ENCODE measurements at places on chromosomes 7 and 10.
A peak's percentile ranks its signal among the peaks of the same experiment; 100 is the strongest.

DNA sequence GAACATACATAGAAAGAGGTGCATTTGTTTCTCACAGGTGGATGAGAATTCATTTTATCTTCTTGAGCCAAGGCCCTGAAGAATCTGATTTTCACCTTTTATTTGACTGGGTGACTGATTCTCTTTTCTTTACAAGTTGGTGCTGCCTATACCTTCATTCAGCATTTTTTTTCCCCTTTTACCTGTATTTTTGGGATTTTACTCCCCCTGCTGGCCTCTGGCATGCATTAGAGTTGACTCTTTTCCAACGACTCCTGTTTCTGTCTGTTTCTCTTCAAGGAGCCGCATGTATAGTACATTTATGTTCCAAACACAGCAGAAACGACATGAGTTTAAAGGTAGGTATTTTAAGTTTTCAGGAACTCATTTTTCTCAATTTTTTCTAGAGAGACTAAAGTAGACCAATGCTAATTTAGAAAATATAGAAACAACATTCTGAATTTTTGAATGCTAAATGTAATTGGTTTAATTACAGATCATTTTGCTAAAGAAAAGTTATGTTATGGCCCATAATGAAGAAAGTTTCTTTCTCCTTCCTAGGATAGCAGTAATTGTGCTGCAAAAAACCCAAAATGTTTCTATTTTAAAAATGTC lies 149.8 kb upstream of the HDAC9 start:
- peak; percentile 43 for DNase-seq

DNA sequence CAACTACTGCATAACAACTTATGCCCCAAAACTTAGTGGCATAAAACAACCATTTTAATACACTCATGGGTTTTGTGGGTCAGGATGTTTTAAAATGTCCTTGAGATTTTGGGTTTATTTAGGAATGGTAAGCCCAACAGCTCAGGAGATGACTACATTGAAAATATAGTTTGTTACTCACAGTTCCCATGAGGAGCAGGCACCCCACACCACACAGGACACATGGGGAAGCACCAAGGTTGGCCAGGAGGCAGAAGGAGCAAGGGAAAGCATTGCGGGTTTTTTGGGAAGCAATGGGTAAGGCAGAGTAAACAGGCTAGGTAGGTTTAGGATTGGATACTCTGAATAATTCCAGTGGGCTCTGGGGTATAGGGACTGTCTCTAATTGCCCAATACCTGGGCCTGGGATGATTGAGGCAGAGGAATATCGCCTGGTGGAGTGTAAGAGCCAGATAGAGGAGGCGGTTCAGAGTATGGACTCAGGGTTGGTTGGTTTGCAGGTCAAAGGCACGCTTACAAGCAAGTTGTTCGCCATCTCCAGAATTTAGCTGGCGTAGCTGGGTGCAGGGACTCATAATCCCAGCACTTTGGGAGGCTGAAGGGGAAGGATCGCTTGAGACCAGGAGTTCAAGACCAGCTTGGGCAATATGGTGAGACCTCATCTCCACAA lies 10.0 kb upstream of the MARVELD1 start:
- no peak for DNase-seq

GRCh38 chr7:101201695-101202602 lies 1.1 kb upstream of the MOGAT3 start:
- DNase-seq = peak; percentile 60

- DNase-seq = no peak
Measured at GRCh38 chr10:24849051-24849450, 103.4 kb downstream of the PRTFDC1 start.

DNA sequence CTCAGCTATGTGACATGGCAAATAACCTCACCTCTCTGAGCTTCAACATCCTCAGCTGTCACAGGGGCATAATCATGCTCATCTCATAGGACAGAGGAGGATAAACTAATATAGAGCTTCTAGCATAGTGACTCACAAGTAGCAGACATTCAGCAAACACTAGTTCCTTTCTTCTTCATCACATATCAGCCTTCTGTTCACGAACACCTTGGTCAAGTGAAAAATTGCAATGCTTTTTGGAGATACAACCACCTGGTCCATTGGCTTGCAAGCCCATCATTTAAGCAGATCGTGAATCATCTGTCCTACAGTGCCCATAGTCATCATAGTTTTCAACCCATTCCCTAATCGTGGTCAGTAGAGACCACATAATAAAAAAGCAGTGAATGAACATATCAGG lies 277.9 kb upstream of the YAE1 start:
- no peak for DNase-seq

- DNase-seq = no peak
Measured at GRCh38 chr10:63192826-63193225, 59.7 kb downstream of the NRBF2 start.

DNA sequence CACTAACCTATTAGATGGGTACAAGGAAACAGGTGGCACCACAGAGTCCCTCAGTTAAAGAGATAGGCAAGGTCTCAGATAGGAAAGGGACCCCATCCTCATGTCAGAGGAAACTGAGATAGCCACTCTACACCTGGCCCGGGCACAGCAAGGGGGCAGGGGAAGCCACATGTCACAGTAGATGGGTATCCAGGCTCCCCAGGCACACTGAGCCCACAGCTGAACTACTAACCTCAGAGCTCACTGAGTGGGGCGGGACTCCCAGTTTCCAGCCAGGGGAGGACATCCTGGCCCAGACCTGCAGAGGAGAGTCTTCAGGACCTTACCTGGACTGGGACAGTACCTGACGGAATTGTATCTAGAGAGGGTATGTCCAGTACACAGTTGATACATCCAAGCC lies 3.7 kb upstream of the CDHR1 start:
- no peak for DNase-seq

- DNase-seq = no peak
Measured at GRCh38 chr7:28542410-28542809, 130.1 kb downstream of the CREB5 start.

GRCh38 chr10:72612203-72612826 lies 13.6 kb downstream of the MICU1 start:
- no peak for DNase-seq

DNA sequence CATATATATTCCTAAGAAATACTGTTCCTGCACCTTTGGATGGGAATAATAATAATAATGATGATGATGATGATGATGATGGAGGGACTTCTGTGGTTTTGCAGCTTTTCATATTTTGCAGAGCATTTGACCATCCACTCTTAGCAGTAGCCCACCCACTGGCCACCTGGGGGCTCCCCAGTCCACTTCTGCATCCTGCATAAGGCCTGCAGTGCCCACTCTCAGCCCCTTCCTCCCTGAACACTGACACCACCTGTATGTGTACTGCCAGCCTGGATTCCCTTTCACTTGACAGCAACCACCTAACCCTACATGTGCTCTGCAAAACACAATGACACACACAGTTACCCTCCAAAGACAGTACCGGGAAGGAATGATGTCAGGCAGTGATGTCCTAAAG lies 131.4 kb downstream of the ADAM12 start:
- DNase-seq = no peak

DNA sequence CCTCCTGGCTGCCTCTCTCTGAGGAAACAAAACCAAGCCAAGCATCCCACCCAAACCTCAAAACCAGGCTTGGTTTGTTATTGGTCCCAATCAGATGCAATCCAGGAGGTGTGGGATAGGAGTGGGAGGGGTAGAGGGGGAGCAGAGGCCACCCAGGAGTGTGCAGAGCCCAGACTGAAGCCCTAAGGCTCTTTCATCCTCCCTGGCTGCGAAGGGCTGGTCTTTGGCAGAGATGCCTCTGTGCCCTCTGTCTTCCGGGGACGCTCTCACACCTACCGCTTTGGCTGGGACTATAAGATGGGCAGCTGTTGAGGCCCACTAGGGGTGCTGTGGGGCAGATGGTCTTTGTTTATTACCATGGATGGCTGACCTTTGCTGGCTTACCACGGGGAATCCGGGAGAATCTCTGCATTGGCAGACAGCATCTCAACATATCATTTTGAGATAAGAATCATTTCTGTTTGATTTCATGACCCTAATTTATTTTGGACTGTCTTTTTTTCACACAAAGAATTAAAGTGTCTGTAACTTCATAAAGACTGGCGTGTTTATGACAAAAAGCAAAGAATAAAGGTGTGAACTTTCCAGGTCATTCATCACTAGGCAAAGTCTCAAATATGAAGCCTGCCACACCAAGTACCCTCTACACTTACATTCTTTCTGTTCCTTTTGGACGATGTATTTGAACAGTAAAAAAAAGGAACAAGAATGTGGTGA lies 6.5 kb upstream of the DENND2A start:
- no peak for DNase-seq

DNA sequence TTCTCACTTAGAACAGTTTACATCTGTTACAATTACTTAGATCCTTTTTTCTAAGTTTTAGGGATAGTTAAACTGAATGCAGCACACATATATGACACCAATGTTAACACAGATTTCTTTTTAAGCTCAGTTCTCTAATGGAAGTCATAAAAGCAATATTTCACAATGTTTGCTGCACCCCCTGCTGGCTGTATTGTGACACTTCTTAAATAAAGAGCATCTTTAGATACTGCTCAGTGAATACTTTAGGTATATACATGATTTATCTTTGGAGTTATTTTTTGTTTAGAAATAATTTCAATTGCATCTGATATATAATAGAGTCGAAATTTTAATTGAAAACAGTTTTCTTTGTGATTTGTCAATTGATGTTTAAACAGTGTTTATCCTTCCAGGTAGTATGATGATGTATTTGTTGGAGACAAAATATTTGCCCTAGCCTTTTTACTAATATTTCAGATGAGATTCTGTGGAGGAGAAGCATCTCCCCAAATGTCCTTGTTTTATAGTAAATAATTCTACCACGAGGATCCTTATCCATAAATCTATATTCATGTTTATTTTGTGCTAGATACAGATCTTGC lies 174.4 kb downstream of the ST7 start:
- no peak for DNase-seq

DNA sequence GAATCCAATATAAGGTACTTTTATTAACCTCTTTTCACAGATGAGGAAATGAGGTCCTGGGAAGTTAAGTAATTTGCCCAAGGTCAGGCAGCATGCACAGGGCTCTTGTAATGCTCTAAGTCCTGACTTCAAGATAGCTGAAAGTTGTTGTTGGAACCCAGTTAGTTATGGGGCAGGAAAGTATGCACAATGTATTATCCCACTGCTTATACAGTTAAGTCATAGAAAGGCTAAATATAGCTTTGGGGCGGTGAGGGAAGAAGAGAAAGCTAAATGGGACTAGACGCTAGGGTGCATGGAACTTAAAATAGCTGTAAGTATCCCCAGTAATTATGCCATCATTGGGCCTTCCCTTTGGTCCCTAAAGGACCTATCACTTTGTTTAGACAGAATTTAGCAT lies 9.2 kb downstream of the GLCCI1 start:
- DNase-seq = no peak

DNA sequence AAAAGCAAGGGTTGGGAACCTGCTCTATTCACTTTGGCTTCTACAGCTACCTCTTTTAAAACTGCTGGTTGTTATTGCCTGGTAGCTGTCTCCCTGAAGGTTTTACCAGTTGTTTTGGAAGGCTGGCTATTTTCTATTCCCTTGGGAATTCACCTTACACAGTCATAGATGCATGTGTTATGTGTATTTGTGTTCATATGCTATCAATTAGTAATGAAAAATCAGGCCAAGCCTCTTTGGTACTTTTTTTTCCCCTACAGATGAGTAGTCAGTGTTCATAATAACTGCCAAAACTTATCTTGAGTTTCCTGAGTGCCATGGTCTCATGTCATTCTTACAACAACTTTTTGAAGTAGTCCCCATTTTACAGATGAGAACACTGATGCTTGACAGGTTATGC lies 738.0 kb upstream of the GALNT17 start:
- no peak for DNase-seq

GRCh38 chr10:121127151-121127906 lies 276.2 kb downstream of the WDR11 start:
- DNase-seq = no peak

- no peak for DNase-seq
Measured at GRCh38 chr10:43627942-43628341, 20.7 kb downstream of the ZNF32 start.

- DNase-seq = no peak
Measured at GRCh38 chr10:80493522-80494051, 39.5 kb downstream of the TSPAN14 start.

GRCh38 chr7:200704-201103 lies 8.3 kb downstream of the FAM20C start:
- DNase-seq = no peak

DNA sequence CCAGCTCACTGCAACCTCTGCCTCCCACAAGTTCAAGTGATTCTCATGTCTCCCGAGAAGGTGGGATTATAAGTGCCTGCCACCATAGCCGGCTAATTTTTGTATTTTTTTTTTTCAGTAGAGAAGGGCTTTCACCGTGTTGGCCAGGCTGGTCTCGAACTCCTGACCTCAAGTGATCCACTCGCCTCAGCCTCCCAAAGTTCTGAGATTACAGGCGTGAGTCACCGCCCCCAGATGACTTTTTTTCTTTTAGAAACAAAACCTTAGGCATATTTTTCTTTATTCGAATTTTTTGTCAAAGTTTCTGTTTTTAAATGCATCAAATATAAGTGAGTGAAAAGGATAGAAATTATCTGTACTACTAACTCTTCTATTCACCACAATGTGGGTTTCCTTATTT lies 113.1 kb downstream of the LRRC4 start:
- DNase-seq = no peak

DNA sequence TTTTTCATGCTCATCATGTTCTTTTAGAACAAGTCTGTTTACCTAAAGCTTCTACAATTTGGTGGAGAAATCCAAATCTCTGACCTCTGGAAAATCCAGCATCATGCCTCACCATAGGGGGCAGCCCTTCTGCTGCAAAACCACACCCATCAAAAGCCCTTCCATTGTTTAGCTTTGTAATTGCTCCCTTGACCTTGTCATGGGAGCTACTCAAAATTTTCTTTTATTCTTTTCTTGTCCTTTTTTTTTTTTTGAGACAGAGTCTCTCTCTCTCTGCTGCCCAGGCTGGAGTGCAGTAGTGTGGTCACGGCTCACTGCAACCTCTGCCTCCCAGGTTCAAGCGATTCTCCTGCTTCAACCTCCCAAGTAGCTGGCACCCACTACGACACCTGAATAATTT lies 234.4 kb downstream of the NEBL start:
- DNase-seq = no peak

DNA sequence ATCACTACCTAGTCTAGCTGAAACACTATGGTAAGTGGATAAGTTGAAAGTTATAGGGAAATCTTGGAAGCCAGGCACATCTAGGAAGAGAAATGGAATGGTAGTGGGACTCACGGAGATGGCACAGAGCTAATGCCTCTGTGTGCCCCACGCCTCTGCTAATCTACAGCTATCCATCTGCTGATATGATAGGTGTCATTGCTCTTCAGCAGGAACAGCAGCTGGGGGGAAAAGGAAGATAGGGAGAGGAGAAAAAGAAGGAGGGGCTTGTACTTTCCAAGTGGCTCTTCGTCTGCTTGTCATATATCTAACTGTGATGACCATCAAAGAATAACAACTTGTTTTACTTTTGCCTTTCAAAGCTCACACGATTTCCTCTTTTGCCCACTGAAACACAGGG lies 1199.1 kb upstream of the SORCS1 start:
- DNase-seq = no peak

- DNase-seq = no peak
Measured at GRCh38 chr10:53009961-53010907, 237.7 kb upstream of the MBL2 start.
